ENCODE measurements at places on chromosomes 7 and 10.

DNA sequence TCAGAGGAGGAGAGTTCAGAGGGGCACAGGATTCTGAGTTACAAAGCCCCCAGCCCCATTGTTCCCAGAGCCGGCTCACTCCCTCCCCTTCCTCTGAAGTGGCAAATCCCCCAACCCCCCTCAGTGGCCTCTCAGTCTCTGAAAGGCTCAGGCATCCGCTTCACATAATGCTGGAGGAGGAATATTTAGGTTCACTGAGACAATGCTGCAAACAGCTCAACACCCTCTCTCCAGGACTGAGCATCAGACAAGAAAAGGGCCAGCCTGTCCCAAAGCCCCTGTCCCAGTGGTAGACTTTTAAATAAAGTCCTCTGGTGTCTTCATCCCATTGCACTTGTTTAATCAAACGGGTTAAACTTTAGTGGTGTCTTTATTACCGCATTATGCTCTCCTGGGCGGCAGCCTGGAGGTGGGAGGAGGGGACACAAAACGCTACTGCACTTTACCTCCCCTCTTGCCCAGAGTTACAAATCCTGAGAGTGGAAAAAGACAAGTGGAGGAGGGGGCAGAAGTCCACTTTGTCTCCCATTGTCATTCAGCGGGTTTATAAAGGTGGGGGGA is 257.9 kb downstream of the FGFR2 start:
- no peak for DNase-seq

- DNase-seq: no peak
Observed at GRCh38 chr7:156334636-156335035, 305.9 kb upstream of the RNF32 start.

DNA sequence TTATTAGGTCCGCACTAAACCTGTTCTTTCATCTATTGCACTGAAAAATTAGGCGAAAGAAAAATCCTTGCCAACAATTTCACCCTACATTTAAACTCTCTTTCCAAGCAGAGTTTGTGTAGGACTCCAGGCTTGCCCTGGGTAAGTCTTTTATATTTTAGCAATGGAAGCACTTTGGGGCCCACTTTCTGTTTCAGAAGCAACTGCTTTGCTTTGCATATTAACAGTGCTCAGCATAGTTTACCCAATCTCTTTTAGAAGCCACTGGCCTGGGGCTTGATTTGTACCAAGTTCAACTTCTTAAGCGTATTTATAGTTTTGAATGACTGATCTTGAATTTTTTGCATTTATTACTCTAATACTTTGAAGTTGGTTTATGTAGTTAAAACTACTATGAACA is 78.8 kb upstream of the MDFIC start:
- DNase-seq: no peak

GRCh38 chr10:125641398-125641797 is 41.6 kb downstream of the TEX36 start:
- DNase-seq: no peak

GRCh38 chr10:117418121-117418520 is 42.9 kb upstream of the PDZD8 start:
- DNase-seq: no peak

GRCh38 chr7:124459101-124460055 is 306.2 kb downstream of the GPR37 start:
- no peak for DNase-seq

GRCh38 chr7:78018641-78019446 is 220.3 kb downstream of the PHTF2 start:
- DNase-seq: no peak

DNA sequence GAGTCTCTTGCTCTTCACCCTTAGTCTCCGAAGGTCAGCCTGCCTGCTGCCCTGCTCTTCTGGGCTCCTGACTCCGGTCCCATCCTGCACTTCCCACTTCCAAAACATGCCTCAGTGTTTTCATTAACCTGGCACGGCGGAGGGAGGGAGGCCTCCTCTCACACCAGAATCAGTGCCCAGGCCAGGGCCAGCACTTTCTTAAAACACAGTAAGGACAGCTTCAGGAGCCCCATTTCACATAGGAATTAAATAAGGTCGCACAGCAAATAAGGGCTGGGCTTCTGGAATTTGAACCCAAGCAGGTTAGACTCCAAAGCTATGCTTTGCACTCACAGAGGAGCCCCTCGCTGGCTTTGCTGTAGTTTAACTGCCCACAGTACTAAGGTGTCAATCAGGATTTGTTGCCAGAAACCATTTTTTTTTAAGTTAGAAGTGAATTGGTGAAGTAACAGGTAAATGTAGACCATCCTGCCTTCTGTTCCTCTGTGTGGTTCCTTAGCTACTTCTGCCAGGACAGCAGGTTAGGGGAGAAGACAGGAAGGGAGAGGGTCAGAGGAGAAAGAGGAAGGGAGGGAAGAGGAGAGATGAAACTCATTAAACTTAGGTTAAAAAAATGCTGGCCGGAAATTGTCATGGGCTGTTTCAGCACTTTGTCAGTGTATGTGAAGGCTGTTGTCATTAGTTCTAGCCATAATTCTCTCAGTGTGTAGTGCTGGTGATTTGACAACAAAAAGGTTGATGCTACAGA is 1.1 kb downstream of the RASSF4 start:
- DNase-seq: no peak

DNA sequence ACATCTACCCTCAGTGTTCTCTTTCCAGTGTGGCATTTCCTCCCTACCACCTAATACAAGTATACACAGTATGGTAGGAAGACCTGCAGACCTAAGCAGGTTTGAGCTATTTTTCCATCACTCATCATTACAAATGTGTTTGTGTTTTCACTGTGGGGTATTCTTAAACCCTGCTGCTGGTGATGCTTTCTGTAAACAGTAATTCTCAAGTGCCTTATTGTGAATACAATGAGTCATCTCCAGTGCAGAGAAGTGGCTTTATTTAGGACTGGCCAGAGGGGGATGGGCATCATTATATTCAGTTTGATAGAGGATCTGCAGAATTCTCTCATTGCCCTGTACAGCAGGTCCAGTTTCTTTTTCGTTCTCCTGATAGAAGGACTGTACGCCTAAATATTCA is 63.7 kb downstream of the GRM8 start:
- no peak for DNase-seq

- DNase-seq: no peak
Observed at GRCh38 chr7:81248420-81248819, 329.6 kb upstream of the SEMA3C start.

GRCh38 chr7:118657391-118658005 is 433.0 kb downstream of the ANKRD7 start:
- no peak for DNase-seq

DNA sequence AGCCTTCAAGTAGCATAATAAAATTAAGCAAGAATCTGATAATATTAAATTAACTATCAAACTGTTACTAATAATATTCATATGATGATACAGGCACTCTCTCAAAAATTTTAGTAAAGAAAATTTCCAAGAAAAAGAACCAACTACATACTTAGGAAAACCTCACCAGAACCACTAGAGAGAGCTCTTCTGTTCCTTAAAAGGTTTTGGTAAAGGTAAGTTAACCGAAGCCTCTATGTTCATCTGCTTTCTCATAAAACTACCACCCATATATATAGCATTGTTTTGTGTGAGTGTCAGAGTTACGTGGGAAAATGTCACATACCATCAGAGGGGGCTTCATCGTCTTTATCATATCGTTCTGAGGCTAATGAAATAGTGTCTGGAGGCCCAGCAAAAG is 20.7 kb downstream of the SKAP2 start:
- no peak for DNase-seq

- peak; percentile 84 for DNase-seq
Observed at GRCh38 chr10:101272229-101272868, 43.1 kb upstream of the LBX1 start.

- no peak for DNase-seq
Observed at GRCh38 chr10:19638896-19639233, 177.4 kb upstream of the PLXDC2 start.

GRCh38 chr10:119421891-119422681 is 120.4 kb downstream of the RGS10 start:
- no peak for DNase-seq

DNA sequence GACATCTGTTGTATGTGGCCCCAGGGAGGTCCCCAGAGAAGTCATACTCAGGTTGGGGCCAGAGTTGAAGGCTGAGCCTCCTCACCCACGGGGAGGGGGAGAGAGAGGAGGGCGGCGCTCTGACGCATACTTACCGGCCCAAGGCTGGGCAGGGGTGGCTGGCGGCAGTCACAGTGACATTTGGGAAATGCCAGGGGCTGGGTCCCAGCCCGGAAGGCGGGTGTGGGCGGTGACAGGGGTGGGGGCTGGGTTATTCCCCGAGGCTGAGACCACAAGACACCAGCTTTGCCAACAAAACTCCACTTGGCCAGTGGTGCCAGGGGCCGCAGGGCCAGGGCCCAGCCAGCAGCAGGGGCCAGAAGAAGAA is 41.1 kb downstream of the RASGEF1A start:
- DNase-seq: no peak

- DNase-seq: no peak
Observed at GRCh38 chr10:30756151-30756550, 126.6 kb upstream of the LYZL2 start.

- no peak for DNase-seq
Observed at GRCh38 chr7:69591805-69592204, 6.5 kb upstream of the AUTS2 start.

DNA sequence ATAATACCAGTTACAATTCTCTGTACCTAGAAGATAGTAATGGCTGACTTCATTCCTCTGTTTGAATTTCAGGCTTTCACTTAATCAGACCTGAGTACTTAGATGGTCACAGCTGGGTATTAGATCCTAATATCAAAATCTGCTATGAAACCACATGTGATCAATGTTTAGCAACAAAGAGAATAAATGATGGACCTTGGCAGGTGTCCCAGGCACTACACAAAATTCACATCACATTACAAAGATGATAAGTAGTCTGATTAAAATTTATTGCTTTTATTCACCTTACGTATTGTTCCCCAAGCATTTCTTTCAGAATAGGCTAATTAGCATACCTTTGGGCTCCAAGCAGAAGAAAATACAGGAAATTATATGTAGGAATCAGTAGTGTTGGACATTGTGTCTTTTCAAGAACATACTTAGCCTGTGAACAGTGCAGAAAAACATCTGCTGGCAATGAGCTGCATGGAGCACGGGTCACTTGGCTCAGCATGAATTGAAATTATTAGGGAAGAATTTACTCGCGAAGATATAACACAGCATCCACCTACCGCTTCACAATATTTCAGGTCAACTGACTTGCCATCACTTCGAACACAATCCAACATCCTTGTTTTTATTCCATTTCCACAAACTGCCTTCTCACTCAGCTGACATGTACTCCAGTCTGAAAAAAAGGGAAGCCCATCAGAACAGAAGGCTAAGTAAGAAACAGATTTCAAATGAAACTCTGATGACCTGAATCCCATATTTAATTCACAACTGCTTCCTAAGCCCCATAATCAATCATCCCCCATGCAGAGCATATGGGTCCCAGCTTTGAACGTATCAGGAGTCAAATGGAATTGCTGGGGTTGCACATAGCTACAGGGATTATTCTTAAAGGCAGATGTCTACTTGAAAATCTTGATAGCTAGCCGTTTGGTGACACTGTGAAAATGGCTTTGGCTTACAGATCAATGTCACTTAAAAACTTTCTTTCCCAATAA is 421.0 kb downstream of the THSD7A start:
- no peak for DNase-seq

- no peak for DNase-seq
Observed at GRCh38 chr7:877312-878232, 1.2 kb downstream of the GET4 start.

- DNase-seq: peak; percentile 77
Observed at GRCh38 chr7:75534727-75535307, 42.7 kb downstream of the SPDYE5 start.

- DNase-seq: no peak
Observed at GRCh38 chr10:76942628-76943416, 694.8 kb downstream of the KCNMA1 start.

DNA sequence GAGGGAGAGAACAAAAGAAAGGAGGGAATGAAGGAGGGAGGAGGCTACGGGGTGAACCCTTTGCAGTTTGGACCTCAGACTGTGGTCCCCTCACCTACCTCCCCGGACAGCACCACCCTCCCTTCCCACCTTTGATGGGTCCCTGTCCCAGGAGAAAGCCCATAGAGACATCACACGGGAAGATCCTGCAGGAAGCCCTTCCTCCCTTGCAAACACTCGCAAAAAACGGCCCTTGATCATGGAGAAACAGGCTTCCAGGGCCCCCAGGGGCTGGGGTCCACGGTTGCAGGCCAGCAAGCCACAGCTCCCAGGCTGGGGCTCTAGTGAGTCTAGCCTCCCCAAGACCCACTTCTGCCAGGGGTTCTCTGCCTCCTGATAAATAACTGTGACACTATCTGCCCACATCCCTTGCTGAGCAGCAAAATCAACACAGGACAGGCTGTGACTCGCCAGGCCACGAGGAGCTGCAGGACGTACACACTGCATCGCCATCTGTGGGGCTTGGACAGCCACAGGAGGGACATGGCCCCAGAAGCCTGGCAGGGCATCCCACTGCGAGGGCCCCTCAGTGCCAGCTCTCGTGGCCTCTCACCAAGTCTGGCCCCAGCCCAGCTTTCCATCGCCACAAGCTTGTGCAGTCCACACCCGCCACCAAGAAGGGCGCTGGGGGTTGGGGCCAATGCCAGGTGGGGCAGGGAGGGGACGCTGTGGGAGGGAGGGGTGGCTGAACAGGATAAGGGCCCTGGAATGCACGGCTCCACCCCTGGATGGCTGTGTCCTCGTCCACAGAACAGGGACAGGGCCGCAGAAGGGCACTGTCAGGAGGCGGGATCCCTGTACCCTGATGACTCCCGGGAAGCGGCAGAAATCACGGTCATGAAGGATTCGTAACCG is 34.2 kb downstream of the PDGFA start:
- no peak for DNase-seq

DNA sequence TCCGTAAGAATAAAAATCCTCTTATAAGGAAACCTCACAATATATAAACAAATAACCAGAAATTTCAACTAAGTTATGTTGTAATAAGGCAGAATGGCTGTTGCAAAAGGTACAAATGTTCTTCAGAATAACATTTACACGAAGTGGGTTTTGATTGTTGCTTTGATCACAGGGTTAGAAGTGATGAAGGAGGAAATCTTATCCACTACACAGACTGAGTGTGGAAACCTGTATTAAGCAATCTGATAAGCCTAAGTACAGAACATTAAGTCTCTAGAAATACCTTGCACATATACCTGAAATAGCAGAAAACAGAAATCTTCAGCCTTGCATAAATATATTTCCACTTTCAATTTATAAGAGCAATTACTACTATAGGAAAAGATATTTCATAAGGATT is 251.9 kb downstream of the ETV1 start:
- DNase-seq: no peak

DNA sequence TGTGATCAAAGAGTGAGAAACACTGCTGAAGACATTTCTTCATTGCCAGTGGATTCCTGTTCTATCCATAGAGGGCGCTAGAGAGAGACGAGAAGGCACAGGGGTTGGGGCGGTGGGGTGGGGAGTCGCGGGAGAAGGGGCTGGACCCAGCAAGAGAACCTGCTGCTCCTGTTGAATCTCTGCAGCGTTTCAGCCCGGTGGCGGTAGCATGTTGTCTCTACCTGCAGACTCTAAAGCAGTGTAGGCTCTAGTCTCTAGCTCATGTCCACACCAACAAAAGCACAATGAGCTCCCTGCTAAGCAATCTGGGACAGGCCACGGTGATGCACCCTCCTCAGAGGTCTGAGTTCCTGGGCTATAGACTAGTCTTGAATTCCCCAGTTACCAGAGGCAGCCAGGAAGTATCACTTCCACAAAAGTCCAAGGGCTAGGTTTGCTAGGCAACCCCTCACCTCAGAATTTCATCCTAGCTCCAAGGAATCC is 167.7 kb downstream of the DGKB start:
- DNase-seq: no peak

GRCh38 chr7:28224675-28225074 is 44.1 kb upstream of the JAZF1 start:
- DNase-seq: no peak

GRCh38 chr10:58662314-58662713 is 149.6 kb downstream of the BICC1 start:
- no peak for DNase-seq
